GM12892 (cell line): ENCODE measurements at places on chromosomes 6 and 20.

DNA sequence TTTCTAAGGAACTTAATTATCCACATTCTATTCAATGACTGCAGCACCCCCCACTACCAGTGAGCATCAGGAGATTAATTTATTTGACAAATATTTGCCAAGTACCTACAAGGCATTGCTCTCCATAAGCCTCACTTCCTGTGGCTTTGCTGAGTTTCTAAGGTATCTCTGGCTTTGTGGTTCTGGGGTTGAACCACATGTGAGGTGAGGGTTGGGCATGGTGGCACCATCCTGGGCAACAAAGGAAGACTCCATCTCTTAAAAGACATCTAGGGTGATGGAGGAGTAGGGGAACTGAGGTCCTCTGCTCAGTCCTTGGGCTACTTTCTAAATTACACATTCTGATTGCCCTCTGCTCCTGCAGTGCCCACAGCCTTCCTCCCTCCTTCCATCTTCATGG, 25.5 kb upstream of the WFDC2 start:
- no peak for DNase-seq

- no peak for DNase-seq
Measured at GRCh38 chr6:37779111-37779800, 40.3 kb upstream of the ZFAND3 start.

DNA sequence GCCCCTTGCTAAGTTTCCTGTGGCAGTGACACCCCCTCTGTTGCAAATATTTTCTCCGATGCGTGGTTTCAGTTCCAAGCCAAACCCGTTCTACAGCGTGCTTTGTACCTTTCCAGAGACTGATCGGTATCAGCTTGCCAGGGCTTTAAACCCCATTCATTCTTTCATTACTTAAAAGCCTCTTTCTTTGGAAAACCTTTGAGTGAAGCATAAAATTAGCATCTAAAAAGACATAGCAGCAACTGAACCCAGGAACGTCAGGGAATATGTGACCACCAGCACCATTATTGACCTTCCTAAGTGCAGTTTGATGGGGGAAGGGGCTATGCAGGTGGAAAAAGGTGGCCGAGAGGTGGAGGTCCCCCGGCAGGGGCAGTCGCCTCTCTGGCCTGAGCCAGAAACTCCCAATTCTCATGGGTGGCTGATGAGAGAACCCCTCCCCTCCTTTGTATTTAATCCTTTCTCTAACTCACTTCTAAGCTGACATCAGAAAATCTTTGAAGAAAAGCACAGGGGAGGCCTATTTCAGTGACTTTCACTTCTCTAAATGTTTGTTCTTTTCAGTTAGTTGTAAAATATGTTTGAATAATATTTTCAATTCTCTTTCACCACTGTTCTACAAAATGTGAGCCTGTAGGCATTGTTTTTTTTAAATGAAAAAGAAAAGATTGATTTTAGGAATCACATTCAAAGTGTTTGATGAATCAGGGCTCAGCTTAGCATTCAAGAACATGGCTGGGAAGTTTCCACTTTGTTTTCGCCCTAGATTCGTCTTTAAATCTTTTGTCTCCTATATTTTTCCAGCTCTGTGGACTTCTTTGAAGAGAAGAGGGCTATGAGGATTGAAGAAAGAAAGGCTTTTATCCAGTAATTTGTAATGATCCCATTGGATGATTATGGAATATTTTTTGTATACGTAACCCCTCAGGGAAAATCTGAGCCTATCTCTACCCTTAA, 89.2 kb downstream of the RSPH3 start:
- no peak for DNase-seq

GRCh38 chr6:170232186-170233002, 58.5 kb downstream of the DLL1 start:
- DNase-seq, result no peak

DNA sequence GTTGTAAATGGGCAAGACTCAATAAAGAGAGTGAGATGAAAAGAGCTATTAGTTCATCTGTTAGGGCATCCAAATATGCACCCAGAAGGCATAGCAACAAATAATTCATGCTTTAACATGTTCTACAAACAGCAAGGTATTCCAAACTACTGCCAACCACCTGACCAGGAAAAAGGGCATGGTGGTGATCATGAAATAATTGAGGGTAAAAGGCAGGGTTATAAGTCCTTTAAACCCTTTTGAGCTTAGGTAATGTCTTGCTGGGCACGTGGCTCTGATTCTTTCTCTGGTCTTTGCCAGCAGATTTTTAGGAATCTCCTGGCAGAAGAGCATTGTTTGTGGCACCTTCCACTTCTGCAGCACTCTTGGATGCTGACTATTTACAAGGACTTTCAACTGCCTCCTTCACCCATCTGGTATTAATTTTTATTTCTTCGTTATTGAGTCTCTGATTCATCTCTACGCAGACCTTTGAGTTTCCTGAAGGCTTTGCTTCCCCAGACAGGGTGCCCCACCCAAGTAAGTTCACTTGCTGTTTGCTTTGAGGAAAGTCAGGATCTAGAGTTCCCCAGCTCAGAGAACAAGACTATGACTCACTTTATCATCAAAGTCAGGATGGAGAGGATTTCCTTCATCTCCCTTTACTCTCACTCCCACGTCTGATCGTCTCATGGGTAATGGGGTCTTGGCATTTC, 83.4 kb upstream of the NEDD9 start:
- DNase-seq, result no peak

- no peak for DNase-seq
Measured at GRCh38 chr6:146583966-146584365, 14.8 kb upstream of the ADGB start.

DNA sequence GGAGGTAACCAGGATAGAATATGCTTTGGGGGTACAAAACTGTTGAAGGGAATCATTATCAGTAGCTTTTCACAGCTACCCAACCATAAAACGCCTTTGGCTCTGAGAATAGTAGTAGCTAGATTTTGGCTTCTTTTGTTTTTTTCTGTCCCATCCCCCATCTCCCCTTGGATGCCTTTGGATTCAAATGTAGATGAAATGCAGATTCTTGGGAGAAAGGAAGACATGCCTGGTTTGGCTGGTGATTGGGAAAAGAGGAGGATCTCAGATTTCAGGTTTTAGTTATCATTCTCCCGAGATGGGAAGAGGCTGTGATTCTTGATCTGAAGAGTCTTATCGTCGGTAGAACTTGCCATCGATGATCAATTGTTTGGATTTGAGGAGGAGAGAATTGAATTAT, 3.5 kb upstream of the CDYL start:
- no peak for DNase-seq

- DNase-seq, result no peak
Measured at GRCh38 chr6:148521586-148521985, 178.9 kb downstream of the SASH1 start.

GRCh38 chr6:116229287-116229913, 24.5 kb downstream of the TSPYL4 start:
- no peak for DNase-seq

DNA sequence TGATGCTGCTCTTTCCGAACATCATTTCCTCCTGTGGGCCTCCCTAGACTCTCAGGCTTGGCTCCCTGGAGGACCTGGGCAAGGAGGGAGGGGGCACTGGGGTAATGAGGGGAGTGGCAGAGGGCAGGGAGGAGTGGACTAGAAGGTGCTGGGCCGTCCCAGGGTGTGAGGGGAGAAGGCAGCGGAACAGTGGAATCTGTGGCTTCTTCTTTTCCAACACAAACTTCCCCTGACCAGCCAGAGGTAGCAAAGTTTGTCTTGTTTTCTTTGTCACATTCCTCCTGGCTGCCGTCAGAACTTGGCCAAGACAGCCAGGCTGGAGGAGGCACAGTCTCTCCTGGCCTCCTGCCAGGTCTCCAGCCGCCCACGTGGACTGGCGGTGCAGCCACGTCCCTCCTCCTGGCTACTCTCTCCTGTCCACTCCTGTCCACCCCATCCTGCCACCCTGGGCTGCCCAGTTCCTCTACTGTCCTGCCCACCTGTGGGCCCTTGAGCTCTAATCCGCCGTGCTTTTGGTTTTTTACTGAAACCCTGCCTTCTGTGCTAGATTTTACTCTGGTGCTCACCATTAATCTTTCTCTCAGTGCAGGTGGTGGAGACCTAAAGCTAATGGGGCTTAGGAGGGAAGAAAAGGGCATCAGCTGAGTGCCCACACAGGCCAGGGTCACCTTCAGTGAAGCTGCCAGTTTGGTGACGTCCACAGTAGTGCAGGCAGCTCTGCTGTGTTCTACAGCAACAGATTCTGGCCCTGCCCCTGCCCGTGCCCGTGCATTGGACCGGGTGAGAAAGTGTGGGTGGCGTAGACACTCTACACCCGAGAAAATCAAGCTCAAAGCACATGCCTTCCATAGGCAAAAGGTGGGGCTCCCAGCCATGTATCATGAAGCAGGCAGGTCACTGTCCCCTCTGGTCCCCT, 2.8 kb upstream of the CDSN start:
- no peak for DNase-seq

- DNase-seq, result no peak
Measured at GRCh38 chr6:139586273-139586672, 211.8 kb upstream of the CITED2 start.

- DNase-seq, result no peak
Measured at GRCh38 chr6:4446982-4447381, 311.6 kb upstream of the ECI2 start.

DNA sequence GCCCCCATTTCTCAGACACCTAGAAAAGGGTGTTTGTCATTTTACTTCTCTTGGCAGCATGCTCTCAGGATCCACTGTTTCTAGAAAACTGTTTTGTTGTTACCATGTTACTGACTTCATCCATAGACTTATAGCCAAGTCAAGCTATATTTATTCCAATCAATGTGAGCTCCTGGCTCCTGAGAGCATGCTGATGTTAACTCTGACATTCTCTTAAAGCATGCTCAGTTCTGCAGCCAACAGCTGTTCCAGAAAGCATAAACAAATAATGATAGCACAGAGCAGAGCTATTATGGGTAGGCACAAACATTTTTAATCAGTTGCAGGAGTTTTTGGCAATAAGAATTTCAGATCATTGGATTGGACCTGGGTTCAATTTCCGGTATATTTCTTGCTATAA, 92.4 kb upstream of the CEP85L start:
- no peak for DNase-seq

DNA sequence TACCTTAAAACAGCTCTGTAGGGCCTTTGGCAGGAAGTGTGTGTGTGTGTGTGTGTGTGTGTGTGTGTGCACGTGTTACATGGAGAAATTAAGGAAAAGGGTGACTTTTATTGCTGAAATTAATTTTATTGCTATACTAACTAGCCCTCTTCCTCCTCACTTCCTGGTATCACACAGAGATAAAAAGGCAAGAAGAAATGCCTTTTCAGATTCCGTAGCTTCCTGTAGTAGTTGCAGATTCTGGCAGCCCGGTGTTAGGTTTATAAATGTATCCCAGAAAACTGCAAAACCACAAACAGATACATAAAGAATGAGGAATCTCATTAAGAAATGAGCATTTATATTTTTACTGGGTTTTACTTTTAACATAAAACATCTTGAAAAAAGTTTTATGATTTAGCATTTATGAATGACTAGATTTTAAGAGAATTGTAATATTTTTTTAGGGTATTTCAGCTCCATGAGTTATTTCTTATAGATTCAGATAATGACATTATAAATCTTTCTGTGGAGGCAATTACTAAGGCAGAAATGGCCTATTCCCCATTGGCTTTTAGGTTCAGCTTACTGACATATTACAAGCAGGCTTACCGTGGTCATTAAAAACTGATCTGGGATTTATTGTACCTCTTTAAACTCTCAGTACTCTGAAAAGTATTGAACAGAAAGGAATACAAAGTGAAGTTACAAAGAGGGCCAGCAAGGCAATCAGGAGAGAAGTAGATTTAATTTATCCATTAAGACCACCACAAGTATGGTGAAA, 249.1 kb upstream of the TSHZ2 start:
- DNase-seq, result no peak

- no peak for DNase-seq
Measured at GRCh38 chr6:26383624-26384417, 913 bp downstream of the BTN2A2 start.

DNA sequence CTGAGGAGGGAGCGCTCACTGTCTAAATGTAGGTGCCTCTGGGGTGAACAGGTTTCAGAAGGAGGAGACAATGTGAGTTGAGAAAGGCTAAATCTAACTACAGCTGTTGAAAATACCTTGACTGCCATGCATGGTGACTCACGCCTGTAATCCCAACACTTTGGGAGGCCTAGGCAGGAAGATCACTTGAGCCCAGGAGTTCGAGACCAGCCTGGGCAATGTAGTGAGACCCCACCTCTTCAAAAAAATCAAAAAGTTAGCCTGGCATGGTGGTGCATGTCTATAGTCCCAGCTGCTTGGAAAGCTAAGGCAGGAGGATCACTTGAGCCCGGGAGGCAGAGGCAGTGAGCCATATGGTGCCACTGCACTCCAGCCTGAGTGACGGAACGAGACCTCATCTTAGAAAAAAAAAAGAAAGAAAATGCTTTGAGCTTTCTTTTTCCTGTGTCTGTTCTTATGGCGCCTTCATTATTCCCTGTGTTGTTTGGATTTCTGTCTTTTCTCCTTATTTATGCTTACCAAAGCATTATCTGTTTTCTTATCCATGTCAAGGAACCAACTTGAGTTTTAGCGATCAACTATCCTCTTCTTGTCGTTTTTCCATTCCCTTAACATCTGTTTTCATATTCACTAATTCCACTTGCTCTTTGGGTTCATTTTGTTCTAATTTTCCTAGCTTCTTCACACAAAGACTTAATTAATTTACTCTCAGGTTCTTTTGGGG, 8.5 kb downstream of the SLC2A10 start:
- DNase-seq, result no peak

GRCh38 chr6:117771403-117771802, 96.1 kb downstream of the NUS1 start:
- no peak for DNase-seq

GRCh38 chr6:170147832-170148708, 142.8 kb downstream of the DLL1 start:
- no peak for DNase-seq

DNA sequence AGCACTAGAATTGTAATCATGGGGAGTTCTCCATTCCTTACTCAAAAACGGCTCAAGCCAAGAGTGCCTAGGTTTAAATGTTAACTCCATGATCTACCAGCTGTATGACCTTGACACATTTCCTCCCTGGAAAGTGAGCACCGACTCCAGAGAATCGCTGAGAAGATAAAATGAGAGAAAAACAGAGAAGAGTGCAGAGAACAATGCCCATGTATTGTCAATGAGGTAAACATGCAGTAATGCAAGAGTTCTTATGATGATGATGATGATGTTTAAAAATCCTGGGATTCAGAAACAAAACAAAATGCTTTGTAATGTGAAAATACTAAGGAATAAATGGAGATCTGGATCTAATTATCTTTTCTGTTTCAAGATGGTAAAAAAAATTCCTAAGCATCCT, 64.8 kb upstream of the BEND6 start:
- DNase-seq, result no peak

- DNase-seq, result no peak
Measured at GRCh38 chr20:1267161-1267560, 1.1 kb downstream of the SNPH start.

DNA sequence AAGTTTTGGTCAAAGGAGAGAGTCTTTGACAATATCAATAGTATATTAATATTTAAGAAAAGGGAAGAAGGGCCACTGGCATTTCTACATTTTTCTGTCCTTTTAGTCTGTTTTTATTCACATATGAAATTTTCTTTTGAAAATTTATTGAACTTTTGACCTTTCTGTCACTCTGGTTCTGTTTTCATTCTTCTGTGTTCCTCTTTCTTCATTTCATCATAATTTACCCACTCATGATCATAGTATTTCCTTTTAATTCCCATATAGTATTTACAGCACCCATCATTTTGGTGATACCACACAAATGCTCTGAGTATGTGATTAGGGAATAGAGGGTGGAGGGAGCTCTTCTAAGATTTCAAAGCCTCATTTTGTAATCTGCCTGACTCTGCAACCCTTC, 142.8 kb downstream of the GJA1 start:
- no peak for DNase-seq

GRCh38 chr6:168388641-168389633, 52.0 kb upstream of the SMOC2 start:
- DNase-seq, result no peak

- DNase-seq, result no peak
Measured at GRCh38 chr6:7078856-7079255, 28.9 kb upstream of the RREB1 start.
